ENCODE measurements at places on chromosomes 11 and 22.

DNA sequence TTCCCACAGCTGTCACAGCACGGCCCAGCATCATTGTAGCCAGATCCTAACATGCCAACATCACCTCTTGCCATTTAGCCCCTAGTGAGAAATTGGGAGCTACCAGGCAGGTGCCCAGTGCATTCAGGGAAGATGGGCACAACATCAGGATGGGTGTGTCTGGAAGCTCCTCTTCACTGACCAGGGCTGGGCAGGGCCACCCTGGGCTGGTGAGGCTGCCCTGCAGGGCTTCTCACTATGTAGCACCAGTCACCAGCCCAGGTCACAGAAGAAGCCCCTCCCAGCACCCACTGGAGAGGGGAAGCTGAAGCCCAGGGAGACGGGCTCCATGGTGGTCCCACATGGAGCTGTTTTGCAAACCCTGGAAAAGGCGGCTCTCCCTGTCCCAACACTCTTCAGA is 13.9 kb downstream of the ZNF74 start:
- DNase-seq: no peak

GRCh38 chr11:38582756-38583155 is 1984.7 kb upstream of the RAG2 start:
- no peak for DNase-seq

DNA sequence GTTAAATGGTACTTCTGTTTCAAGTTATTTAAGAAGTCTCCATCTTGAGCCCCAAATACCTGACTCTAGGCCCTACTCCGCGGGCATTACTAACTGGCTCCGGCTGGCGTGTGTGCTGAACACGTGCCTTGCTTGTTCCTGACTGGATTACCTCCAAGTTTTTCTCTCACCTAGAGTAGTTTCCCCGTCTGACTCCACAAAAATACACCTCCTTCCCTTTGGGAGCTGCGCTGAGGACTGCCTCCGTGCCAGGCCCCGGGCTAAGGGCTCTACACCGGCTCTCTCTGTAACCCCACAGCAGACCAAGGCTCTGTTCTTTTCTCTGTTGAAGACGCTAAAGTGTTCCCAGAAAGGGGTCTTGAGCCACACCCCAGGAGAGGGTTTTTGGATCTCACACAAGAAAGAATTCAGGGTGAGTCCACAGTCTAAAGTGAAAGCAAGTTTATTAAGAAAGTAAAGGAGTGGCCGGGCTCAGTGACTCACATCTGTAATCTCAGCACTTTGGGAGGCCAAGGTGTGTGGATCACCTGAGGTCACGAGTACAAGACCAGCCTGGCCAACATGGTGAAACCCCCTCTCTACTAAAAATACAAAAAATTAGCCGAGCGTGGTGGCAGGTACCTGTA is 61.8 kb downstream of the ANO1 start:
- no peak for DNase-seq

DNA sequence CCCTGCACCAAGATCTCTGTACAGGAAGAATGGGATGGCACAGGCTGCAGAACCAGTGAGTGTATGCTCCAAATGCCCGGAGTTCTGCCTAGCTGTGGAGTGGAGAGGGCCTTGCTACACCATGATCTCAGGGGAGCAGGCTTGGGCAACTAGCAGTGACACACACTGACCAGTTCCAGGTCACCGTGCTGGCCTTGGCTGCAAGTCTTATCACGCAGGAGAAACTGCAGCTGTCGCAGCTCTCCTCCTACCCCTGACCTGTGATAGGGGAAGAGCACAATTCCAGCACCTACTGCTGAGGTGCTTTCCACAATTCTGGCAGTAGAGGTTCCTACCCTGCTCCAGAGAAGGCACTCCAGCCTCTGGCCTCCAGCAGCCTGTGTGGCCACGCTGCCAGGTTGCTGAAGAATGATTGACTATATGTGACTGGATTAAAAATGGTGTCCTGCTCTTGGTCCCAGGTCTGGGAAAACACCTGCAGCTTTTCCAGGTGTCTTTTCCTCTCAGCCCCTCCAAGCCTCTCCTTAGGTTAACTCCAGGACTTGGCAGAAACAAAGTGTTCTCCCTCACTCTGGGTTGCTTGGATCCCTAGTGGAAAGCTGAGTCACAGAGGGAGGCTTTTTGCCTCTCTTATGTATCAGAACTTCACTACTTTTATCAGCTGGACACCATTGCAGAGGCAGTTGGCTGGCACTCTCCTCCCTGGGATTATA is 43.3 kb upstream of the PTPN5 start:
- no peak for DNase-seq

GRCh38 chr11:116906479-116906878 is 69.1 kb upstream of the APOA1 start:
- DNase-seq: no peak

DNA sequence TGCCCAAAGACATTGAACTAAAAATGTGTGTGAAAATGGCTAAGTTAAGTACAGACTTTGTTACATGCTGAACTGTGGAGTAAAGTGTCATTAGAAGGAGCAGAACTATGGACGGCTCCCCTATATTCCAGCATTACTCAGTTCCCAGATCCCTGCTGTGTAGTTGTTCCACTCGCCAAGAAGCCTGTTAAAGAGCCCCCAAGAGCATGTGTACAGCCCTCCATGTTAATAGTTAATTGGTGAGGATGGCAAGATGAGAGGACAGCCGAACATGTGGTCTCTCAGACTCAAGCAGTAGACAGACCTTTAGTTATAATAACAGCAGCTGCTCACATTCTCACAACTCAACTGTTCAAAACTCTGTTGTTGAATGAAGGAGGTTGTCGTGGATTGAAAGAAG is 127.4 kb downstream of the ELP4 start:
- no peak for DNase-seq

- no peak for DNase-seq
Observed at GRCh38 chr11:2994336-2994730, 2.2 kb upstream of the NAP1L4 start.

Data from NCI-H1105 (cell line).